Naive thymus-derived CD8-positive, alpha-beta T cell (primary cell): ENCODE measurements at places on chromosomes 2 and 18.

DNA sequence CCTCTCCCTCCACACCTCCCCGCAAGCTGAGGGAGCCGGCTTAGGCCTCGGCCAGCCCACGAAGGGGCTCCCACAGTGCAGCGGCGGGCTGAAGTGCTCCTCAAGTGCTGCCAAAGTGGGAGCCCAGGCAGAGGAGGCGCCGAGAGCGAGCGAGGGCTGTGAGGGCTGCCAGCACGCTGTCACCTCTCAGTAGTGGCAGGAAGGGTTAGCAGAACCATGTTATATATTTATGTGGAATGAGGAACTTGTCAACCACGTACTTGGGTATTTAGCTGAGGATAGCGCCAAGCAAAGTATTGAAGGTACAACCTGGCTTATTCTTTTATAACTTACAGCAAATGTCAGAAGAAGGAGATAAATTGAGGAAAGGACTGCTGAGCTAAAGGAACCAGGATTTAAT, 144.1 kb upstream of the MGAT5 start:
- peaks cover 5% of the 10 kb centered on the region for H3K36me3 ChIP-seq
- DNase-seq, result no peak
- peaks cover 2% of the 10 kb centered on the region for H3K4me1 ChIP-seq
- no peak overlapping the region for H3K4me3 ChIP-seq

GRCh38 chr18:31439807-31440325, 7.7 kb upstream of the DSG3 start:
- no peak for DNase-seq
- H3K27me3 ChIP-seq, result no peaks in the 10 kb centered on the region
- no peak overlapping the region for H3K4me3 ChIP-seq
- no peak overlapping the region for H3K27ac ChIP-seq
- no peaks in the 10 kb centered on the region for H3K4me1 ChIP-seq

- no peaks in the 10 kb centered on the region for H3K27me3 ChIP-seq
- H3K27ac ChIP-seq, result no peak overlapping the region
- no peak for DNase-seq
- peaks cover 23% of the 10 kb centered on the region for H3K36me3 ChIP-seq
Observed at GRCh38 chr2:237983922-237984321, 17.1 kb downstream of the UBE2F start.

- no peaks in the 10 kb centered on the region for H3K36me3 ChIP-seq
- no peak for DNase-seq
- H3K27me3 ChIP-seq, result no peaks in the 10 kb centered on the region
- no peak overlapping the region for H3K27ac ChIP-seq
Observed at GRCh38 chr2:167192833-167193232, 304.6 kb downstream of the XIRP2 start.

DNA sequence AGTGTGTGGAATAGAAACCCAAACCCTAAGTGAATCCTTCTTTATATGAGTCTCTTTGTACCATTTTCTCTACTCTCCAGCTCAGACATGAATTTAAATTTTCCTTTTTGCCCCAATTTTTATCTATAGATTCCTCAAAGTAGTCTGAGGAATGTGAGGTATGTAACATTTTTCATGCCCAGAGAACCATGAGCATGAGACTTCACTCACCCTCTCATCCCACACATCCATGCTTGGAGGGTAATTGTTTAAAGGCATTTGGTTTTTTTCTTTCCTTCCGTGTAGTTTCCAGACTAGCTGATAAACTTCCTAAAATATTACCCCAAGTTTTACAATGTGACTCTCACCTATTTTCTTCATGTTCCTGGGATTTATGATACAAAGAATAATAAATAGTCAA, 2056.8 kb upstream of the CELF4 start:
- DNase-seq, result no peak
- no peak overlapping the region for H3K4me3 ChIP-seq
- no peaks in the 10 kb centered on the region for H3K36me3 ChIP-seq
- H3K4me1 ChIP-seq, result no peaks in the 10 kb centered on the region
- H3K27me3 ChIP-seq, result no peaks in the 10 kb centered on the region

DNA sequence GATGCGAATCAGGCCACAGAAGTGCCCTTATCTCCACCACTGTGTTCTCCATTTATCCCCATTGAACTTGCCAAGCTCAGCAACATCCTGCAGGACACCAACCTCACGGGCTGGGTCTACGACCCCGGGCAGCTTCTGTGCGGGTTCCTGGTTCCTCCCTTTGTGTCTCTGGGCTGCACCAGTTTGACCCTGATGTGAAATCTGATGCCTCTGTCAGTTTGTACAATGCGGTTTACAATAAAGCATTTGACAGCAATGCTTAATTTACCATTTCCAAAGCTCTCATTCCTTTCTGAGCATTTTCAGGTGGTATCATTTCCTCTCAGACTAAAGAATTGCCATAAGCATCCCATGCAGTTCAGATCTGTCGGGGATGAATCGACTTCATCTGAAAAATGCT, 3.3 kb upstream of the TMEM18 start:
- no peaks in the 10 kb centered on the region for H3K27me3 ChIP-seq
- H3K4me1 ChIP-seq, result peaks cover 26% of the 10 kb centered on the region
- no peak for DNase-seq
- H3K27ac ChIP-seq, result peak overlapping the region; percentile 23
- H3K4me3 ChIP-seq, result no peak overlapping the region
- peaks cover 15% of the 10 kb centered on the region for H3K36me3 ChIP-seq

DNA sequence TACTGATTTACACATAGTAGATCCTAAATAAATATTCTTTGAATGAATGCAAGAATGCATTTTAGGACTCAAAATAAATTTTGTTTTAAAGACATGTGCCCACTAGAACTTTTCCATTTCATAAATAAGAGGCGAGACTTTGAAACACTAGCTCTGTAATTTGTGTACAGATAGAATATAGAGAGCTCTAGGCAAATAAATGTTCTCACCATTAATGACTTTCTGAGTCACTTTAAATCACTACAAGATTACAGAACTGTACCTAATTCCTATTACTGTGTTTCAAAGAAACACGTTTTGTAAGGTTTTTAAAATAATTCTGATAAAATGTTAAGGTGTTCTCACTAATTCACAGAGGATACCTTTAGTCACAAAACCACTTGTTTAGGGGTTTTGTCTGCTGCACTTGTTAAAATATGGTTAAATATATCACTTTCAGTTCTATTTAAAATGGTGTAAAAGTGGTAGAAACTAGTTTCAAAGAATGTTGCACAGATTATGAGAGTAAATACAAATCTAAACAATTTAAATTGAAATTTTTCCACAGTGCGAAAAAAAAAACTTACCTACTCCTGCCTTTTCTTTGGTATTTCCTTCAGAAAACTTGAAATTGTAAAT, 158.7 kb upstream of the ZC3H15 start:
- no peak overlapping the region for H3K27ac ChIP-seq
- no peak overlapping the region for H3K4me3 ChIP-seq
- H3K27me3 ChIP-seq, result no peaks in the 10 kb centered on the region
- H3K36me3 ChIP-seq, result peaks cover 18% of the 10 kb centered on the region
- H3K4me1 ChIP-seq, result no peaks in the 10 kb centered on the region

GRCh38 chr2:58614219-58614618, 373.1 kb upstream of the FANCL start:
- no peak overlapping the region for H3K4me3 ChIP-seq
- H3K36me3 ChIP-seq, result no peaks in the 10 kb centered on the region
- no peak overlapping the region for H3K27ac ChIP-seq

DNA sequence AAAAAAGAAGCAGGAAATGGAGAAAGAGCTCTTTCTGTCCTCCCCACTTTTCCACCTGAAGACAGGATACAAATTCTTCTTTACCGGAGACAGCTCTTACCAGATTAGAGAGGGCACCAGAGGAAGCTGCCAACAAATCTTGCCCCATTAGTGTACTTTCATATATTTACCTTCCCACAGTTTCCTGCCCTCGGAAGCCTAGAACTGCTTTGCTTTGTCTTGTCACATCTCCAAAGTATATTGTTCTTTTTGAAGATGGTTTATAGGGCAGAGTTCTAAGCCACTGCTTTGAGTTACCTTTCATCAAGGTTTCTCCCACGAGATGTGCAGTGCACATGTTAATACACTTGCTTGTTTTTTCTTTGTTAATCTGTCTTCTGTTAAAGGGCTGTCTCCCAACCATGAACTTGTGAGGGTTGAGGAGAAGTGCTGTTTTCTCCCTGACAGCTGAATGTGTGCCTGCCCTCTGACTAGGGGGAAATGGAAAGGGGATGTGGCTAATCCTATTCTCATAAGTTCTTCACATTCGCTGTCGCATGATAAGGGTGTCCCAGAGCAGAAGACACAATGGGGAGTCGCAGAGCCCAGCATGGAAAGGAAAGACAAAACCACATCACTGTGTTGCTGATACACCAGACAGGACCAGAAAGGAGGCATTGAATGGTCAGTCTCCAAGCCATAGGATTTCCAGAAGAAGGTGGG, 24.2 kb downstream of the CENPA start:
- H3K4me3 ChIP-seq, result peak overlapping the region; percentile 75
- peaks cover 2% of the 10 kb centered on the region for H3K36me3 ChIP-seq
- peaks cover 37% of the 10 kb centered on the region for H3K4me1 ChIP-seq
- no peaks in the 10 kb centered on the region for H3K27me3 ChIP-seq

DNA sequence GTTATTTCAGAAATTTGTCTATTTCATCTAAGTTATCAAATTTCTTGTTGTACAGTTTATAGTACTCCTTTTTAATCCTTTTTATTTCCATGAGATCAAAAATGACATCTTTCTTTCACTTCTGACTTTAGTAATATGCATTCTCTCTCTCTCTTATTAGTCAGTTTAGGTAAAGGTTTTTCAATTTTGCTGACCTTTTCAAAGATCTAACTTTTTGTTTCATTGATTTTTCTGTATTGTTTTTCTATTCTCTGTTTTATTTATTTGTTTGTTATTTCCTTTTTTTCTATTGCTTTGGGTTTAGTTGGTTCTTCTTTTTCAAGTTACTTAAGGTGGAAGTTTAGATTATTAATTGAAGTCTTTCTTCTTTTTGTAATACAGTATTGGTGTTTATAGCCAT, 294.2 kb downstream of the CCDC85A start:
- no peak overlapping the region for H3K27ac ChIP-seq
- no peak for DNase-seq
- H3K4me3 ChIP-seq, result no peak overlapping the region
- H3K4me1 ChIP-seq, result no peaks in the 10 kb centered on the region

GRCh38 chr2:25365241-25365640, 23.5 kb upstream of the DNMT3A start:
- H3K36me3 ChIP-seq, result no peaks in the 10 kb centered on the region
- no peak for DNase-seq
- peaks cover 14% of the 10 kb centered on the region for H3K4me1 ChIP-seq
- H3K27ac ChIP-seq, result no peak overlapping the region
- no peaks in the 10 kb centered on the region for H3K27me3 ChIP-seq
- no peak overlapping the region for H3K4me3 ChIP-seq

DNA sequence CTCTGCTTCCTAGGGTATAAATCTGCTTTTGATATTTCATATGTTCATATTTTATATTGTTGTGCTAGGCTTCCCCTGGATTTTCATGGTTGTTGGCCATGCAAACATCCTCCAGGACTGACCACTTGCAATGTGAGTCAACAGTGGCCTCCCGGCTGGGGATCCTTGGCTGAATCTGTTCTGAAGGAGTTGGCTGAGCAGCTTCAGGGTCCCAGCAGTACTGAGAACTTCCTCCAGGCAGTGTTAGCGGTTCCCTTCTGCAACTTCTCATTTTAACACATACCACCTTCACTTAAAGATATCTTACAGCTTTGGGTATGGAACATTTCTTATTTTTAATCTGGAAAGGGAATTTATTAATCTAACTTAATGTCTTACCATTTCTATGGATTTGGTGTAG, 122.1 kb downstream of the DTNB start:
- no peak overlapping the region for H3K4me3 ChIP-seq
- no peak overlapping the region for H3K27ac ChIP-seq
- no peak for DNase-seq
- H3K4me1 ChIP-seq, result no peaks in the 10 kb centered on the region
- H3K27me3 ChIP-seq, result no peaks in the 10 kb centered on the region
- peaks cover 6% of the 10 kb centered on the region for H3K36me3 ChIP-seq

GRCh38 chr2:138601458-138602165, 100.0 kb downstream of the SPOPL start:
- no peak for DNase-seq
- H3K4me1 ChIP-seq, result no peaks in the 10 kb centered on the region
- no peak overlapping the region for H3K27ac ChIP-seq
- no peaks in the 10 kb centered on the region for H3K27me3 ChIP-seq
- H3K36me3 ChIP-seq, result no peaks in the 10 kb centered on the region

GRCh38 chr2:196234672-196235071, 63.3 kb upstream of the STK17B start:
- no peak overlapping the region for H3K4me3 ChIP-seq
- peaks cover 7% of the 10 kb centered on the region for H3K36me3 ChIP-seq
- H3K4me1 ChIP-seq, result peaks cover 95% of the 10 kb centered on the region

DNA sequence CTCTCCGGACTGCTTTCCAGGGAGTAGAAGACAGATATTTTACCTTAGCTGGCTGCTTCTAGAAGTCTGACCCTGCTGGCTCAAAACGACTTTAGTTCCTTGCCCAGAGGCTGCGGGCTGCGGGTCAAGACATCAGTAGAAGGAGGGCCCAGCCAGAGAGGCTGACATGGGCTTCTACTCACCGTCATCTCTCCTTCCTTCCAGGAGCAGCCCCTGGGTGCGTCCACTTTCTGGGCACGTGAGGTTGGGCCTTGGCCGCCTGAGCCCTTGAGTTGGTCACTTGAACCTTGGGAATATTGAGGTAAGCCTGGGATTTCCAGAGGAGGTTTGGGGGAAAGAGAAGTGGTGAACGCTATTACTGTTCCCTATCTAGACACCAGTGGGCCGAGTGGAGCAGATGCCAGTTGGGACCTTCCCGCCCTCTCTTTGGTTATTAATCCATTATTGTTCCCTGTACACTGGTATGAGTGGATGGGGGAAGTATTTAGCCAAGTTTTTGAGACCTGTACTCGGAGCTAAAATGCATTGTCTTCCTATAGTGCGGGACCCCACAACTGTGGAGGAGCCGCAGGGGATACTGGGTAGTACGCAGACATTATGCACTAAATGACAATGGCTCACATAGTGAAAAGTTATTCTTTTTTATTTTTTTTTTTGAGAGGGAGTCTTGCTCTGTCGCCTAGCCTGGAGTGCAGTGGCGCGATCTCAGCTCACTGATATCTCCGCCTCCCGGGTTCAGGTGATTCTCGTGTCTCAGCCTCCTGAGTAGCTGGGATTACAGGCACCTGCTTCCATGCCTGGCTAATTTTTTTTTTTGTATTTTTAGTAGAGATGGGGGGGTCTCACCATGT, 26.3 kb upstream of the CASP8 start:
- peaks cover 23% of the 10 kb centered on the region for H3K36me3 ChIP-seq
- peak overlapping the region; percentile 96 for H3K4me3 ChIP-seq
- peaks cover 74% of the 10 kb centered on the region for H3K4me1 ChIP-seq
- no peaks in the 10 kb centered on the region for H3K27me3 ChIP-seq
